ENCODE measurements at places on chromosomes 2 and 18.

DNA sequence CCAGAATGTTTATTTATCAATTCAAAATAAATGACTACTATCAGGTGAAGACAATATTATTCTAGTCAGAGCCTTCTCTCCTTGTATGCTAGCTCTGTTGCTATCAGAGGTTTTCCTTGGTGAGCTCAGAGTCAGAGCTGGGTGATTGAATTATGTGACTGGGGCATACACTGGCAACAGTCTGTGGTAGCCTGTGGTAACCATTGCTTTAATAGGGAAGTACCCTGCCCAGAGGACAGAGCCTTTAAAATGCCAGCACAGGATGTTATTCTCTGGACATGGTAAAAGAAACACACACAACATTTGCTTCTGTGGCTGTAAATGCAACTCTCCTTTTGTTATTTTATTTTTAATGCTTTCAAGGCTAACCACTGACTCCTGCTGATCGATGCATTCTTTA, 124.7 kb downstream of the PPP1R1C start:
- no peak for DNase-seq

- DNase-seq, result no peak
Observed at GRCh38 chr2:96916646-96917543, 47.0 kb upstream of the SEMA4C start.

- no peak for DNase-seq
Observed at GRCh38 chr2:224278531-224278930, 123.4 kb downstream of the FAM124B start.

DNA sequence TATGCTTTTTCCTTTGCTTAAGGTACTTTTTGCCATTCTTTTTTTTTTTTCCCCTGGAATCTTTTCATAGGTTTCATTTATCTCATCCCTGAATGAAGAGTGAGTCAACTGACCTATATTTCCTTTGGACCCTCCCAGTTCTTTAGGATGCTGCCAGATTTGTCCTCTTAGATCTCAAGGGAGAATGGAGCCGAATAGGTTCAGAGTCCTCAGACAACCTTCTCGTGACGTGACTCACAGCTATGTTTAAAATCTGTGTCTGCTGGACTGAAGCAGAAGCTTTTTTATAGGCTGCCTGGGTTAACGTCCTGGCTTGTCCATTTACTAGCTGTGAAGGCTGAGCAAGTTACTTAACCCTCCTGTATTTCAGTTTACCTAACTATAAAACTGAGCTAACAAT, 358.6 kb downstream of the DLGAP1 start:
- no peak for DNase-seq

DNA sequence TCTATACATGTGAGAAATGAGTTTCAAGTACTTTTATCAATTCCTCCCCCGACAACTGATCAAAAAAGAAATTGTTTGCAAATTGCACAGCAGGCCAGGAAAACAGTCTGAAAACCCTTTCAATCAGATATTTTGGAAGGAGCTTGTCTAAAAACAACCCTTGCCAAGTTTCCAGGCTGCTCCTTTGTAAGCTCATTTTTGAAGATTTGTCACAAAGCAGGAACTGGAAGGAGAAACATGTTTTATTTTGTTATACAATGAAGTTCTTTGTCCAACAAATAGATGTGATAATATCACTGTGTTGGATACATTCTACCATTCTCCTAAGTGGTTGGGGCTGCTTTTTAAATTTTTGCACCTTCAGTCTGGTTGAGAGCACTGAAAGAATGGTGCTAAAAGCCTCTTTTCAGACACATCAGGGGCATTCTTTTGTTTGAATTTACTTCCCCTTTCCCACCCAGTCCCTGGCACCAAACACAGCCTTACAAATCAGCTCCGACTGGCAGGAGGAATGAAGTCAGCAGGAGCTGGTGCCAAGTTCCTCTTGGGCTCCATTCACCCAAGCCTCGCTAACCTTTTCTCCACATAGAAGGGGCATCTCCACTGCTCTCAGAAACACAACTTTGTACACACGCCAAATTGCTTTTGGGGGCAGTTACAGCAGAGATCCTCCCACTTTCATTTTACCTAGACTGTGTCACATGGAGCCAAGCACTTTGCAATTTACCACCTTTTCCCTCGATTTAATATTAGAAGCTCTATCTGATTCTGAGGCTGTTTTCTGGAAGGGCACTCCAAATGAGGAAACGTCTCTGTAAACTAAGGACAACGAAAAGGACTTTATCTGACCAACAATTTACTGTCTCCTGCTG, 88.0 kb downstream of the C1D start:
- no peak for DNase-seq

DNA sequence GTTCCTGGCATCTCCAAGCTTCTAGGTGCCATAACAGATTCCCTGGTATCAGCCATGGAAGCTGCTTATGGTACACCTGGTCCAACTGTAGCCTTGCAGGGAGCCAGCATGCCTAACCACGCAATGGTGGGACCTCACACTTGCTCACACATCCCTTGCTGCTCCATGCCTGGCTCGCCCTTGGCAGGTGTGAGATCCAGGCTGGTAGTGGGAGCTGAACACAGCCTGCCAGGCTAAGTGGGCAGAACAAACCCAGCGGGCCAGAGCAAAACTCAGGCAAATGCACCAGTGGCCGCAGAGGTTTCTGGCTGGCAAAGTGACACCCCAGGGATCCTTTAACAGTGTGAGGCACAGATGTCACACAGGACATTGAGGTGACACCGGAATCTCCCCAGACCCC, 185.8 kb downstream of the NDUFA10 start:
- DNase-seq, result no peak

DNA sequence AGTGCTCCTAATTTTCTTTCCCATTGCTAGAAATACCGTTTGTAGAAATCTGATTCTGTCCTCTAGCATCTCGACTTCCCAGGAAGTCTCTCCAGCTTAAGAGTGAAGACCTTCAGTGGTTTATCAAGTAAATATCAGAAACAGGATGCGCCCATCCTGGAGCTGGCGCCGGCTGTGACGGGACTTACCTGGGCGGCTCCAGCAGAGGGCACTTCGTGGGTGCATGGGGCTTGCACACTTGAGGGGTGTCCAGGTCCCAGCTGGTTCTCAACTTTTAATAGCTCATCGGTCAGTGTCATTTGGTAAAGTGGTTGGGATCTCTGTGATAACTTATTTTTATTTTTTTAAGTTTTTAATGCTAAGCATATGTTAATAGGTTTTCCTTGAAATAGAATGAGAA, 167.0 kb upstream of the TPO start:
- DNase-seq, result no peak

- no peak for DNase-seq
Observed at GRCh38 chr2:224871813-224872212, 155.6 kb upstream of the CCDC195 start.

DNA sequence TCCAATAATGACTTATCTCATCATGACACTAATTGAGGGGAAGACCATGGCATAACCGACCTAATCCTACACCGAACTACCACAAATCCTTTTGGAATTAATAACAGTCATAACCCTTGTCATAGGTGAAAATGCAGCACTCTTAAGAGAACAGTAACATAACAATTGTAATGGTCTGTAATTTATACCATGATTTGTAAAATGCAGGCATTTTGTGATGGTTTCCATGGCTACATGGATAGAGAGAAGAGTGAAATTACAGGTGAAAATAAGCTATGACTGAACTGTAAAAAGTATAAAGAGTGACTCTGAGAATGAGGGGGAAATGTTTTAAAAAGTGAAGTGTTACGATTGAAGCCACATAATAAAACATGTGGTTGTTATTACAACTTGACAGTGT, 494.1 kb upstream of the SLC39A10 start:
- no peak for DNase-seq

GRCh38 chr18:31819106-31819924, 58.6 kb upstream of the SLC25A52 start:
- peak; percentile 2 for DNase-seq

DNA sequence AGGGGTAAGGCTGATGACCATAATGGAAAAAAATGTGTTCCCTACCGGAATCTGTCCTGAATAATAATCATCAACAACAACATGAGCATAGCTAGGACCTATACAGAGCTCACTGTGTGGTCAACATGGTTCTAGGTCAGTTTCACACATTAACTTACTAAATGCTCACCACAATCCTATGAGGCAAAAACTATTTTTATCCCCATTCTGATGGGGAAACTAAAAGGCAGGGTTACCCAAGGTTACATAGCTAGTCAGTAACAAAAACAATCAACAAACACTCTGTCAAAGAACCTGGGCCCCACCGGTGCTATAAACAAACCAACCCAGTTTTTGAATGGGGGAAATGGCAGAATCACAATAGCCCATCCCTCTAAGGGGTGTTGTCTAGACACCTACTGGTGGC, 40.1 kb downstream of the AOX1 start:
- DNase-seq, result no peak

DNA sequence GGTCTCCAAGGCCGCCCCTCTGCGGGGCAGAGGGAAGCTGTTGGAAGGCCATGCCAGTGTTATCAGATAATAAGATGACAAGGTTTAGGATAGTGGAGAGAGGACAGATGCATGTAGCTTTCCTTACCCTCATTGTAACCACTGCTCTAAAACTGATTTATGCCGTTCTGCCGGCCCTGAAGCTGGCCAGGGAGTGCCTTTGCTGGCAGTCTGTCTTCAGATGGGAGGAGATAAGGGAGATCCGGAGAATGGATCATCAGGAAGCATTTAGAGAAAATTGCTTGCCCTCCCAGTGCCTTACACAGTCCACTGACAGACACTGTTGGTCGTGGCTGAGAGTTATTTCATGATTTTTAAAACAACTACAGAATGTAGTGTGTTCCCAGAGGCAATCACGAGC, 35.4 kb upstream of the MYO3B start:
- no peak for DNase-seq

GRCh38 chr2:71082402-71083252, 14.2 kb downstream of the NAGK start:
- no peak for DNase-seq

GRCh38 chr2:98601532-98602132, 6.7 kb downstream of the COA5 start:
- DNase-seq, result peak; percentile 31

- no peak for DNase-seq
Observed at GRCh38 chr18:28086670-28087552, 90.0 kb downstream of the CDH2 start.

- DNase-seq, result no peak
Observed at GRCh38 chr2:54321047-54321446, 65.0 kb upstream of the TSPYL6 start.

DNA sequence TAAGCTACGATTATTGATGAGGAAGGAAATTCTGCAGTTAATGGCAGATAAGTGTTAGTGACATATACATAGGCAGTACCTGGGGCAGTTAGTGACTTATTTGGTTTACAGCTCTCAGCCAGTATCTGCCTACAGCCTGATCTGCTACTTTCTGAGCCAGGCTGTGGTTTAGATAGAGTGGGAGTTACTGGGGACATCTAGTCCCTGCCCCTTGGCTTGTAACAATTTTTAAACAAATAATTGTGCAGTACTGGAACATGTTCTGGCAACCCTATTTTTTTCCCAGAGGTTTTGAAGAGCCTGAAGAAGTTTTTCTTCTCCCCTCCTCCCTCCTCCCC, 2.3 kb downstream of the KIF5C start:
- no peak for DNase-seq

GRCh38 chr2:208179028-208179609, 10.7 kb downstream of the C2orf80 start:
- DNase-seq, result no peak

- no peak for DNase-seq
Observed at GRCh38 chr2:31275976-31276375, 42.0 kb downstream of the EHD3 start.

DNA sequence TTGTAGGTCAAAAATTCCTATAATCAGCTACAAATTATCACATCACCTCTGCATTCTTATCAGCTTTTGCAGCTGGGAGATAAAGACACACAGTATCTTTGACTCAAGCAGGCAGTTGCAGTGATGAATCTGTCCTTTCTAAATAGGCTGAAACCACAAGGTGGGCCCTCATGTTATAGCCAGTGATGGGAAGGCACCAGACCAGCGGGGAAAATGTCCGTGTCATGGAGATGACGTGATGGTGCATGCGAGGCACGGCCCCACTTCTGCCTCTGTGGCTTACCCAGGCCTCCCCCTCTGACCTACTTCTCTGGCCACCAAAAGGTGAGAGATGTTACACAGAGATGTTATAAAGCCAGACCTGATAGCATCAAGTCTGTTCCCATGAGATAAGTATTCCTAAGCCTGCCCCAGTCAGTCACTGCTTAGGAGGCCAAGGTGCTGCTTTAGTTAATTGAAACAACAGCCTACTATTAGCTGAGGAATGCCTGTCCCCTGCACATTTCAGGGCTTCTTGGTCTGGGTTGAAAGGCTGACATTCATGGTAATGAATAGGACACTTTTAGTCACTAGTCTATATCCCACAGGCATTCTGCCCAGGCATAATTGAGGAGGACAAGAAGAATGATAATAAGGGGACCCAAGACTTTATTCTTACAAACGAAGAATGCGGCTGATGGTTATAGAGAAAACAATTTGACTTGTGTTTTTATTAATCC, 327.9 kb downstream of the LPIN1 start:
- DNase-seq, result no peak

GRCh38 chr2:134027980-134028379, 225.9 kb upstream of the MGAT5 start:
- no peak for DNase-seq

- DNase-seq, result no peak
Observed at GRCh38 chr2:42572297-42573081, 4.1 kb downstream of the MTA3 start.

DNA sequence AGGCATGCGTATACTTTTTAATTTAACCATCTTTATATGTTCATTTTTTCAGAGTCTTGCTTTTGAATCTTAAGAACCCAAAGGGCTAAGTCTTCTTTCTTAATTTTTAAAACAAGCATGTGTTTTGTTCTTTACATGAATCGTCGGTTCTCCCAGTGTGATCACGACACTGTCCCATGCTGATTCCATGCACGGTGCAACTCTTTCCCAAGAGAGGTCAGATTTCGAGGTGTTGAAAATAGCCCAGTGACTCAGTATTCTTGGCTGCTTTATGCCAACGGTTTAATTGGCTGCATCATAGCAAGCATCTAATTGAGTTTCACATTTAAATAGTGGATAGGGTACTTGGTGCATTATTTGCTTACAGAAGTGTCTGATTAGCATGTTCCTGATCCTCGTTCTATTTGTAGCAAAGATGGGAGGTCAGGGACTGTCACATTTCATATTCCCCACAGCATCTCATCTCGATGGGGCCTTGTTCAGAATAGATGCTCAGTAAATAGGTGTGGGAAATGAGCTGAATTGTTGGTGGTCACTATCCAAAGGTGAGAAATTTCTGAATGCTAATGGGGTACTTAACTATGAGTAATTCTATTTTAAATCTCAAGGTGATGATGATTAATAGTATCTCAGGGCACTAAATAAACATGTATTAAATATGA, 2.8 kb downstream of the NPAS2 start:
- no peak for DNase-seq

Data from H54 (cell line).